ENCODE measurements at places on chromosomes 6 and 20. TPM values are rescaled to one million over a fixed set of nuclear protein-coding genes. Genes with fewer than 3 reads are reported as not detected.

GRCh38 chr6:24991810-24992467 lies 56.2 kb upstream of the RIPOR2 start:
- peak; percentile 91 for DNase-seq

DNA sequence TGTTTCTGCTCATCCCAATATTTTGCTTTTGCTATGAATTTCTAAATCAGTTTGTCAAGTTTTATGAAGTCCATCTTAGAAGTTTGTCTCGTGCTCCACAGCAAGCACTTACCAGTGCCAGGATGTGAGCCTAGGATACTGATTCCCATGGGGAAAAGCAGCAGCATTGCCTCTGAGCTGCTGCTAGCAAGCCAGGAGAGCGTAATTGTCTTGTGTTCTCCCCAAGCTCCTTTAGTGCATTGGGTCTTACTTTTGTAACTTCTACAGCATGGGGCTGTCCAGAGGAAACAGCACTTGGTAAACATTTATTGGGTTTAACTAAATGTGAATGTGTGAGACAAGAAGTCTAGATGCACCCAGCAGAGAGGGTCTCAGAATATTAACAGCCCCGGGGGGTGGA lies 76.1 kb downstream of the RNF182 start:
- DNase-seq: no peak

DNA sequence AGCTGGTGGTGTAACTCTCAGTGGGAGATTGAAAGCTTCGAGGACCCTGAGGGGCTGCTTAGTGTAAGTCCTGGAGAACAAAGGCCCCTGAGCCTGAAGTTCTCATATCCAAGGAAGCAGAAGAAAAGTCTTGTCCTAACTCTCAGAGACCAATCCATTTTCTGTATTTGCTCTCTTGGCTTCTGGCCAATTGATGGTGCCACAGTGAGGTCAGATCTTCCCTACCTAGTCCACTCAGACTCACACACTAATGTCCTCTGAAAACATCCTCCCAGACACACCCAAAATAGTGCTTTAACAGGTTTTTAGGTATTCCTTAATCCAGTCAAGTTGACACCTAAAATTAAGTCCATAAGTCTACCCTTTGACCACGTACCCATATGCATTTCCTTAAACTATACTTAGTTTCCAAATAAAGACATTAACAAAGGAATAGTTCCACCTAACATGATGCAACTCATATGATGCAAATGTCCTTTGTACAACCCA lies 29.4 kb downstream of the ZNF292 start:
- DNase-seq: no peak

DNA sequence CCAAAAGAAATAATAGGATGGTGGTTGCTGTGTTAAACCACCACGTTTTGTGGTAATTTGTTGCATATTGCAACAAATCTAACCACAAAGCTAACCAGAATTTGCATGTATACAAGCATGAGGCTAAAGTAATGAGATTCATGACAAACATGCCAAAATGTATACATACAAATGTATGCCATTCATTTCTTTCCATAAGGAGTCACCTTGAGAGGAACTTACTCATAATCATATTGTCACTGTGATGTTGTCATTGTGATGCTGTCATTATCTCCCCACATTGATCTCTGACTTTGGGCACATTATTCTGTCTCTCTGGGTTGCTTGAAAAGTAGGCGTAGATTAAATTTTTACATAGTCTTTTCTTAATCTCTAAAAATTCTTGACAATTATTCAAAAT lies 886.8 kb upstream of the FLRT3 start:
- DNase-seq: no peak

DNA sequence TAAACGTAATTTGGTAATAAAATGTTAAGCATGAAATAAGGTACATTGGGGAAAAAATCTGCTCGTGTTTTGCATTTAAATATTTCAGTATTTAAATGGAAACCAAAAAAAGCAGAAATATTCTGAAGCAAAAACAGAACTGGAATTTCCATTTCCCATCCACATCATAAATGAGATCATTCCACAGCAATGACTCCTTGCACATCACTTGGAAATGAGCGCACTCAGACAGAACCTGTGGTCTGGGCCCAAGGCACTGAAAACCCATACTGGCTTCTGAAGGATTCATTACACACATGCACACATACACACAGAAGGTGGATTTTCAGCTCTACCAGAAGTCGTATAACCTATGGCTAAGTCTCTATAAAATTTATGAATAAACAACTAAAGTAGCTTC lies 174.8 kb downstream of the IBTK start:
- DNase-seq: no peak

ARHGAP40 gene
- total RNA-seq: not detected

GRCh38 chr6:8030920-8031319 lies 33.3 kb downstream of the BLOC1S5 start:
- no peak for DNase-seq

GRCh38 chr6:52014391-52014790 lies 73.0 kb downstream of the PKHD1 start:
- no peak for DNase-seq

DNA sequence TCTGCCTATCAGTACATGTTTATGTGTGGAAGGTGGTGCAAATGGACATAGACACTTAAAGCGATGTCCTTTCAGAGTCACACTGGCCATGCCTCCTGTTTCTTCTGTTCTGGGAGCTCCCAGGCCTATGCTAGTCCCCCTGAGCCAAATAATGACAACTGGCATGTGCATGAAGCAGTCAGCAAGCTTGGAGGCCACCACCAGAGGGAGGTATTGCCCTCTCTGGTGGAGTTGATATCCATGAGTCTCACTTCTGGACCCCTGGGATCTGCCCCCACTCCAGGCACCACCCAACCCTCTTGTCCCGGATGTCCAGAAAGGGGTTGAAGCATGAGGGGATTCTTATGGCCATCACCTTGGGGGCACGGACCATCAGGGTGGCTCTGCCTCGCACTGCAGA lies 172.2 kb downstream of the AIG1 start:
- DNase-seq: peak; percentile 36

NKX2-4 gene
- total RNA-seq: not detected

GPX5 gene
- total RNA-seq: not detected

DNA sequence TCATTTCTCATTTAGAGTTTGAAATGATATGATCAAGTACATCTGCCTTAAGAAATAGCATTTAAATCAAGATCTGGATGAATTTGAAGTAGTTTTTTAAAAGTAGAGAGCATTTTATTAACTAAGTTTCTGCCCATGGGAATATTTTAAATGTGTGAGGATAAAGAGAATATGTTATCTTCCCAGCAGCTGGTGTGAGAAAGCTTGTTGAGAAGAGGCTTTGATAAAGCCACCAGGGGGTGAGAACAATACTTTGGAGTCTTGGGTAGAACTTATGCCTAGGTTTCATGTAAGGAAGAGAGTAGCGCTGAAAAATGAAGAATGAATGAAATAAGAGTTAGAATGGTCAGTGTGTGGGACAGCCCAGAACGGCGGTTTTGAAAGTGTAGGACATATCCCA lies 190.2 kb downstream of the GRM1 start:
- DNase-seq: no peak

DNA sequence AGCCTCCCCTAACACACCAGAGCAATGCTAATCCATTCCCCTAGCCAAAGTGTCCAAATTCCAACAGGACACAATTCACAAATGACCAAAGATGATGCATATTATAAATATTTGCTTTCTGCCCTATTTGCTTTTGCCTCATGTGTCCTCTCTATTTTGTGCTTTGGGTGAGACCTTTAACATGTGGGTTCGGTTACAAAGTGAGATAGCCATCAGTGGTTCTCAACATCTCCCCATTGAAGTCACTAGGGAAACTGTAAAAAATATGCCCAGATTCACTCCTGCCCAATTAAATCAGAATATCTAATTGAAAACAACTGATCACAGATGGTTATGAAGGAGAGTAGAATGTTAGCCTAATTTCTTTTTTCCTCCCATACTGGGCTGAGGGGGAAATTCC lies 159.2 kb downstream of the MTFR2 start:
- no peak for DNase-seq

- DNase-seq: no peak
These were observed 40.0 kb downstream of the SNHG17 start for GRCh38 chr20:38395165-38395564.

GRCh38 chr6:48664826-48665225 lies 553.8 kb upstream of the PTCHD4 start:
- no peak for DNase-seq
